ENCODE measurements at places on chromosomes 2 and 18.

GRCh38 chr2:237706257-237706656 lies 78.9 kb downstream of the LRRFIP1 start:
- no peak for DNase-seq

DNA sequence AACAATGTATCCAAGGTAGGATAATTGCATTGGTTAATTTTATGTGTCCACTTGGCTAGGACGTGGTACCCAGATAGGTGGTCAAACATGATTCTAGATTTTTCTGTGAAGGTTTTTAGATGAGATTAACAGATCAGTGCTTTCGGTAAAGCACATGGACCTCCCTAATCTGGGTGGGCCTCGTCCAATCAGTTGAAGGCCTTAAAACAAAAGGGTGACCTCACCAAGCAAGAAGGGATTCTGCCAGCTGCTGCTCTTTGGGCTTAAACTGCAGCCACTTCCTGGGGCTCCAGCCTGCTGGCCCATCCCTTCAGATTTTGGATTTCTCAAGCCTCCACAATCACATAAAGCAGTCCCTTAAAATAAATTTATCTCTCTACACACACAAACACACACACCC lies 226.1 kb upstream of the TPO start:
- DNase-seq = no peak

DNA sequence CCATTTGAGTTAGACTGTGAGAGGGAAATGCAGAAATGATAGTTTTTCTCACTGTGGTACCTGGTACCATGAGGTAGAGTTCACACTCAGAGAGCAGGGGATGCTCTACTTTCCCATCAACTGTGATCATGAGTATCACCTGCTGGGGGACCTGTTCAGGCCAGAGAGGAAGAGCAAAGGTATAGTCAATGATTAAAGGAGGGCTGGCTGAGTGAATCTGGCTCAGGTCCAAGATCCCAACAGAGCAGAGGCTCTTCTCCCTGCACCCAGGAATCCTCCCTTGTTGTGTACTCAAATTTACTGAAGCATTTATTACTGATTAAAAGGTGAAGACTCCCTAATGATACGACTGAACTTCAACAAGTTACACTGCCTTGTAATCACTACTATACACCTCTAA lies 104.6 kb upstream of the CHRNA1 start:
- no peak for DNase-seq

DNA sequence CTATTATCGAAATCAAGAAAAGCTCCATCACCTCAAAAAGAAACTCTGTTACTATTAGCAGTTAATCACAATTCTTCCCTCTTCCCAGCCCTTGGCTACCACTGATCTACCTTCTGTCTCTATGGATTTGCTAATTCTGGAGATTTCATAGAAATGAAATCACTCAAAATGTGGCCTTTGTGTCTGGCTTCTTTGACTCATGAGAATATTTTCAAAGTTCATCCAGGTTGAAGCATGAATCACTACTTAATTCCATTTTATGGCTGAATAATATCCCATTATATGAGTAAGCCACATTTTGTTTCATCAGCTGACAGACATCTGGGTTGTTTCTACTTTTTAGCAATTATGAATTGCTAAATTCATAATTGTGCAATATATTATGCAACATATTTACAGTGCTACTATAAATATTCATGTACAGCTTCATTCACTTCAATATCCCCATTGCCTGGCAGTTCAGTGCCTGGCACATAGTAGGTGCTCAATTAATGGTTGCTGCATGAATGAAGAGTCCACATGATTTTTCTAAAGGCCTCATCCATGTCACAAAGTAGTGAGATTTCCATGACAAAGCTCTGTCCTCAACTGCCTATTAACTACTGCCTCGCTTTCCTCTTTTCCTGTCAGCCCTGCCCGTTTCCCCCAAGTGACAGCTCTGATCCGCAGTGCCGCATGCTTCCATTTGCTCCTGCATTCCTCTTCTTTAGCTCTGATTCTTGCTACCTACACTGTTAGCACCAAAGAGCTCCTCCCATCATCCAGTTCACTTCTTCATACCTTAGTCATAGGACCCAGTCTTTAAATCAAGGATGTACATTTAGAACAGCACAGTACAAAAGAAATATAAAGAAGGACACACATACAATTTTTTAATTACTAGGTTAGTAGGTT lies 32.8 kb downstream of the CCDC93 start:
- no peak for DNase-seq

GRCh38 chr2:66134138-66134701 lies 300.7 kb upstream of the MEIS1 start:
- DNase-seq = no peak

DNA sequence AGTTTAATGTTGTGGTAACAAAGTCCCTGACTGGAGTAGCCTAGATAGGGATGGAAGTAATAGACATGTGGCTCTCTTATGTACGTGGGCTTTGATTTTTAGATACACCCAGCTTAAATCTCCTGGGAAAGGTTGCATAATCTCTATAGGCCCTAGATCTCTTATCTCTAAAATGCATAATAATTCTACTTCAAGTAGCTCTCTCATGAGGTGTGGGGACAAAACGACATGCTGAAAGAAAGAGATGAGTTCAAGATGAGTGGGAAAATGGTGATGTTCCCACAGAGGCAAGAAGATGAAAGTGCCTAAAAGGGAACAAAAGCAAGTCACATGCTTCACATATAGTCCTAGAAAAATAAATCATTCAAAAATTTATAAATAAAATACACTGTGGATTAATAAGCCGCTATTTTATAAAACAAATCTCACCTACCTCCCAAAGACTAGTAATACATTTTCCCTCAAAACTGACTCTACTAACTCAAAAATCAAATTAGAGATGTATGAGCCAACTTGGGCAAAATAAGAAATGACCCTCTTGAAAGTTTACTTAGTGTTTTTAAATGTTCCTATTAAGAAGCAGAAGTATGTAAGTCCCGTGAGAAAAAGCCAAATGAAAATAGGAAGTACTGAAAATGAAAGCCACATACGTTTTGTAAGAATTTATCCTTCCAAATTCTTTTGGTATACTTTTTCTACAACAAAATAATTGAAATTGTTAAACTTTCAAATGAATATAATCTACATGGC lies 148.2 kb upstream of the ITGA4 start:
- no peak for DNase-seq

DNA sequence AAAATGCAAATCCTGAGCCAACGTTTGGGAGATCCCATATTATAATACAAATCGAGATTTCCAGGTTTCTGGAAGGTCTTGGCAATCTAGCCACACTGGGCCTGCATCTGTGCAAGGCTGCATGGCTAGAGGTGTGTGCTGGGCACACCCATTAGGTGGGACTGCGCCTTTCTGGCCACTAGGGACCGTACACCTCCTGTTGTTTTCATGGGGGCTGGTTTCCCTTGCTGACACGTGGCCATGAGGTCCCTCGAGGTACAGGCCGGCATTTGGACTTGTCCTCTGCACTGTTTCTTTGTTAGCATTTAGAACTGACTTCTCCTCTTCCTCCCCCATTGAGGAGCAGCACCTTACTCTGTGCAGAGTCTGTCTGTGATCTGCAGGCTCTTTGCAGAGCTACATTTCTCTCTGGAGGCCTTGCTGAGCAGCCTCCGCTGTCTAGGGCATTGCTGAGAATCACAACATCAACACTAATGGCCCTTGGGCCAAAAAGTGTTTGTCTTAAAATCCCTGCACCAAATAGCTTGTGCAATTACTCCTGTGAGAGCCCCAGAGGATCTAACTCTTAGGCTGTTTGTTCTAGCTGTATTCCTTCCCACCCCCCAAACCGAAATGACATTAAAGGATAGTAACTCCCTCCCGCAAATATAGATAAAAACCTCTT lies 131.2 kb downstream of the NEDD4L start:
- DNase-seq = no peak

DNA sequence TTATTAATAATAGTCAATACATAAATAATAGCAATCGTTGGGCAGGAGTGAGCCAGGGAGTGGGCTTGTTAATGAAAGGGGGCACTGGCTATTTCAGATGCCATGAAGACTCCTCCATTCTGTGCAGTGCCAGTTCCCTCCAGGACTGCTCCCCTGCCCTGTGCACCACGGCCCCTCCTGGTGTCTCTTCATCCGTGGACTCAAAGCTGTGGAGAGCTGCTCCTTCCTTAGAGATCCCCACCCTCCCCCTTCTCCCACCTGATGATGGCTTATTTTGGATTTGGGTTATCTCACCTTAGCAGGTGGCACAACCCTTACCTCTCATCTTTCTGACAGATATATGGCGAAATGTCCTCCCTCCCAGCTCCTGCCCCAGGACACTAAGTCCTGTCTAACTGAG lies 3.1 kb upstream of the CELF4 start:
- no peak for DNase-seq

DNA sequence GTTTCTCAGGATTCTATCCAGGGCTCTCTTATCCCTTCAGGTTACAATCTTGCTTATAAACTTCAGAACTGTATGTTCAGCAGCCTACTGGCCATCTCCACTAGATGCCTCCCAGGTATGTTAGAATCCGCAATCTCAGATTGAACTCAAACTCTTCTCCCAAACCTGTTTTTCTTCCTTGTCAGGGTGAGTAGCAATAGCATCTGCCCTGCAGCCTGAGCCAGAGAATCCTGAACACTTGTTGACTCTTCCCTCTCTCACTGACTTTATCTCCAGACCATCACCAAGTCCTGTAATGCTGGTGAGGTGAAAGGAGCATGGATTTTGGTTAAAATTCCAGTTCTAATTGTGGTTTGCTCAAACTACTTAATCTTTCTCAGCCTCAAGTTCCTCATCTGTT lies 82.6 kb upstream of the ALPP start:
- DNase-seq = no peak

DNA sequence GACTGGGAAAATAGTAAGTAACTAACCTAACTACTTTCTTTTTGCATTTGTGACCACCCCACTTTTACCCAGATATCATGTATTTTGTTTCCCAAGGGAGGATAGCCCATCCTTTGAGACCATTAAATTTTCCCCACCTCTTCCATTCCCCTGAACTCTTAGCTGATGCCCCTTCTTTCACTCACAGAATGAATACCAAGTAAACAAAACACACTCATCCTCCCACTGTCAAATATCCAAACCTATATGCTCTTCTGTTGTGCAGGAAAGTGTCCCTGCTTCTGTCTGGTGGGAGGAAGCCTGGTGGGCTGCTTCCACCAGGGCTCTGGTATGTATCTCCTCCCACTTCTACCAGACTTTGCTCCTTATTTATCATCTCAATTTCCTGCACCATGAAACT lies 64.6 kb upstream of the PARD3B start:
- DNase-seq = no peak

DNA sequence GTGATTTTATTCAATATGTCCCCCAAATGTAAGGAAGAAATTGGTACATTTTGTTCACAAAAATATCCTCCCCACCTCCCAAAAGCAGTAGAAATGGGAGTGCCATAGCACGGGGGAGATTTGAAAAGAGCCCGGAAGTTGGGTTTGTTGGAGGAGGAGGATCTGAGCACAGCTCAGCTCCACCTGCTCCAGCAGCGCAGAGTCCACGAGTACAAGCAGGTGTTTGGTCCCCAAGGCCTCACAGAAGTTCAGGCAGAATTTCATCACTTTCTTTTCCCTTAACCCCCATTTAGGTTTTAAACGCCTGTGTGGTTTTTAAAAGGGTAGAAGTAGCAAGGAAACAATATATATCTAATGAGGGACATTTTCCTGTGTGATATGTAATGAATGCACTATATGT lies 56.0 kb downstream of the TRAPPC12 start:
- DNase-seq = no peak

GRCh38 chr18:45723567-45724355 lies at the start of gene SLC14A1:
Gene SLC14A1, plus strand, starts transcription at chr18:45724181. Its CDS starts 6,140 bp downstream, at chr18:45730321.
- no peak for DNase-seq

- DNase-seq = no peak
Observed at GRCh38 chr2:38037757-38038621, 38.0 kb downstream of the CYP1B1 start.

All from effector CD4-positive, alpha-beta T cell (primary cell).